ENCODE measurements at places on chromosomes 3 and 15. TPM values are rescaled to one million over a fixed set of nuclear protein-coding genes. Genes with fewer than 3 reads are reported as not detected.

Gene DNAJC17
- 26.3 TPM for total RNA-seq

Gene MASP1
- total RNA-seq = not detected

Gene PATL2
- total RNA-seq = 52.9 TPM

Gene CPN2
- total RNA-seq = not detected

Gene CA12
- 2.4 TPM for total RNA-seq

Gene ECE2
- not detected for total RNA-seq

Gene DISP2
- 0.34 TPM for total RNA-seq

Gene GOLGA8G
- total RNA-seq = not detected

DNA sequence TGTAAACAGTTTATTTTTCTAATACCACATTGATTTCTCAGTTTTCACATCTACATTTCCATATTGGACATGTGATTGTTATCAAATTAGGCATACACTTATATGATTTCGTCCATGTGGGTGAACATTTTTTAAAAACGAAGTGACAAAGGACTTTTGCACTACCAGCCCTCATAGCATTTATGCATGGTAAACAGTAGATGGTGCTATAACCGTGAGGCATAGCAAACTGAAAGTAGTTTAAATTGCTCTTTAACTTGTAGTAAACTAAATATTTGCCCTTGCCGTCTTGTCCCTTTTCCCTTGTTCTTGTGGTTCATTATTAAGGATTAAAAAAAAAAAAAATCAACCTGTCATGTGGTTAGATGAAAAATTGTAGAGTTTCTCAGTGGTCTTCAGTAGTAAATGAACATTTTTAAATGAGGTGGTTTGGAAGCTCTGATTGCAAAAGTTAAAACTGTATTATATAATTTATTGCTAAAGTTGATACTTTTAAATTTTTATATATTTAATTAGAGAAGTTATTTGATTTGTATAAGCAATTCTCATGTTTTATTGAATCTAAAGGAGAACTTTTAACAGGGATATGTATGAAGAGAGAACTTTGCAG lies 24.0 kb downstream of the STX19 start:
- DNase-seq = peak; percentile 18
- peaks cover 13% of the 10 kb centered on the region for H3K4me1 ChIP-seq
- peak overlapping the region; percentile 73 for H3K27ac ChIP-seq

- H3K27me3 ChIP-seq = no peaks in the 10 kb centered on the region
- no peak for DNase-seq
- H3K4me1 ChIP-seq = peaks cover 53% of the 10 kb centered on the region
- no peak overlapping the region for H3K27ac ChIP-seq
- no peak overlapping the region for H3K4me3 ChIP-seq
- H3K36me3 ChIP-seq = no peaks in the 10 kb centered on the region
Observed at GRCh38 chr15:28922707-28923012, 36.9 kb downstream of the APBA2 start.

- no peaks in the 10 kb centered on the region for H3K27me3 ChIP-seq
- H3K4me3 ChIP-seq = no peak overlapping the region
- no peaks in the 10 kb centered on the region for H3K4me1 ChIP-seq
- no peak for DNase-seq
Observed at GRCh38 chr15:74444106-74445062, 10.6 kb upstream of the SEMA7A start.

DNA sequence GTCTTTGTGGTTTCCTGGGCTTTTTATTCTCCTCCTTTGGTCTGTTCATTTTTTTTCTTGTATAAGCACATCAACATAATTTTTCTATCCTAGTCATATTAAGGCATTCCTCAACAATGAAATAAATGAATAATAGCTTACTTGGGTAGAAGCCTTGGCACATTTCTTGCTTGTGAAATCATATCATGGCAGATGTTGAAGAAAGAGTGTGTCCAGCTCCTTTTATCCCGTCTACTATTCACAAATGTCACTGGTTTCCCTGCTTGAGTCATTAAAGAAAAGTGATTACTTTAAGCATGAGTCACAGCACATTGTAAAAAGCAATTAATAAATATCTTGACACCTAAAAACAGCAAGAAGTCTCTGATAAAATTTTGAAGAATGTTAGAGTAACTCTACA lies 42.1 kb downstream of the MINAR1 start:
- H3K36me3 ChIP-seq = no peaks in the 10 kb centered on the region
- no peak overlapping the region for H3K27ac ChIP-seq
- DNase-seq = no peak
- no peak overlapping the region for H3K4me3 ChIP-seq

GRCh38 chr3:133296981-133297380 lies 102.9 kb upstream of the BFSP2 start:
- peaks cover 9% of the 10 kb centered on the region for H3K4me1 ChIP-seq
- no peak overlapping the region for H3K4me3 ChIP-seq
- no peaks in the 10 kb centered on the region for H3K36me3 ChIP-seq

GRCh38 chr3:119408243-119408950 lies 55.0 kb downstream of the TMEM39A start:
- no peaks in the 10 kb centered on the region for H3K4me1 ChIP-seq
- H3K36me3 ChIP-seq = peaks cover 2% of the 10 kb centered on the region
- no peaks in the 10 kb centered on the region for H3K27me3 ChIP-seq

DNA sequence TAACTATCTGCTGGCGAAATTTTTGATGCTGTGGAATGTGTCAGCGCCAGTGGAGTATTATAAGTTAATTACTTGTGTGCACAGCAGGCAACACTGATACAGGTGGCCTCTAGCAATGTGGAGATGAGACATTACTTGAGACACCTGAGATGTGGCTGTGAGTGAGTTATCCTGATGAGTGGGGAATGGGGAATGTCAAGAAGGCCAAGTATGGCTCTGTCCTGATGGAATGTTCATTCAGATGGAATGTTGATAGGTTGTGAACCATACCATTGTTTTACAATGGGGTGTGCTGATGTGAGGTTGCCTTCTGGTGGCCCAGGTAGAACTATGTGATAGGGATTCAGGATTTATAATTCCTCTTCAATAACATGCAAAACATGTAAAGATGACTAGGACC lies 404.8 kb downstream of the PTPRG start:
- H3K27me3 ChIP-seq = no peaks in the 10 kb centered on the region
- no peak overlapping the region for H3K4me3 ChIP-seq
- no peaks in the 10 kb centered on the region for H3K4me1 ChIP-seq
- DNase-seq = no peak

GRCh38 chr15:65307978-65308377 lies 3.5 kb downstream of the RNU5B-1 start:
- no peak for DNase-seq
- H3K4me1 ChIP-seq = peaks cover 25% of the 10 kb centered on the region
- no peaks in the 10 kb centered on the region for H3K36me3 ChIP-seq
- no peaks in the 10 kb centered on the region for H3K27me3 ChIP-seq
- no peak overlapping the region for H3K4me3 ChIP-seq
- H3K27ac ChIP-seq = no peak overlapping the region

DNA sequence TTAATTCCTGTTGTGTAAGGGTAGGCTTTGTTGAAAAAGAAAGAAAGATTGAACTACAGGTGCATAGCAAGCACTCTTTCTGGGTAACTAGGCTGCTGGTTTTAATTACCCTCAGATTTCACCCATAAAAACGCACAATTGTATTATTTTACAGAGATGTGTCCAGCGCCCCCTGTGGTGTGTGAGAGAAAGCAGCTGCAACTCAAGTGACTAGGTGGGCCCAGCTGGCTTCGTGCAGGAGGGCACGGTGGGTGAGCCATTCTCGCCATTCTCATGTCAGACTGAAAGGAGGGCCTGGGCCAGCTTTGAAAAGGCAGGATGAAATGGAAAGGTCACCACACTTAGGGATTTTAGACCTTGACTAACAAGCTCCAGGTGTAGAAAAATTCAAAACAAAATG lies 122.6 kb downstream of the LRIG1 start:
- no peaks in the 10 kb centered on the region for H3K27me3 ChIP-seq
- peaks cover 9% of the 10 kb centered on the region for H3K4me1 ChIP-seq

- H3K27ac ChIP-seq = no peak overlapping the region
- H3K4me3 ChIP-seq = no peak overlapping the region
- peaks cover 9% of the 10 kb centered on the region for H3K4me1 ChIP-seq
- peaks cover 39% of the 10 kb centered on the region for H3K27me3 ChIP-seq
- no peaks in the 10 kb centered on the region for H3K36me3 ChIP-seq
- DNase-seq = no peak
Observed at GRCh38 chr15:74243431-74243830, 7.3 kb downstream of the CCDC33 start.

- no peak overlapping the region for H3K4me3 ChIP-seq
- H3K36me3 ChIP-seq = peaks cover 2% of the 10 kb centered on the region
- H3K27me3 ChIP-seq = no peaks in the 10 kb centered on the region
- H3K27ac ChIP-seq = no peak overlapping the region
- no peak for DNase-seq
Observed at GRCh38 chr3:58099865-58100264, 91.6 kb downstream of the FLNB start.

DNA sequence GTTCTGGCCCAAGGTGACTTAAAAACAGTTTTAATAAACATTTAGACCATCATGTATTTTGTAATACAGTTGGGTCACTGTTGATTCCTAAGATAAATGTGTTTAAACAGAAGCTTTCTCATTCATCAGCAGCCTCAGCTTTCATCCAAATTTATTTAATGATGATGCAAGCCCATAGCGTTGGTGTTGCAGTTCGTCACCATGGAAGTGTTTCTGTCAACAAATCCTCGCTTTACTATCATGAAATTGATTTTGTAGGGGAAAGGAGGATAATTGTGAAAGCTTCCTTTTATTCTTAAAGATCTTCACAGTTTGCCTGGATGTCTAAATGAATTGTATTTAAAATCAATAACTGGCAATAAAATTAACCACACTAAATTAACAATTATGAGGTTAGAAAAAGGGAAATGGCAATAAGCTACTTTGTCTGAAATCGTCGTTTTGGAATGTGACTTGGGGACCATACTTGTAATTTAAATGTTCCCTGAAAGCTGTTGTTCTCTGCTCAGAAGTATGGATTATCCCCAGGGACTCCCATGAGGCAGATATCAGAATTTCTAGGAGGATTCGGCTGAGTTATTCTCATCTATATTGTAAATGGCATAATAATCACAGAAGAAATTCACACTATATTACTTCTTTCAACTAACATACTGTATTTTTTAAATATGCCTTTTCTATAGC lies 29.0 kb downstream of the CMSS1 start:
- DNase-seq = no peak
- H3K36me3 ChIP-seq = no peaks in the 10 kb centered on the region
- H3K27me3 ChIP-seq = no peaks in the 10 kb centered on the region
- H3K4me3 ChIP-seq = no peak overlapping the region
- peaks cover 26% of the 10 kb centered on the region for H3K4me1 ChIP-seq
- H3K27ac ChIP-seq = no peak overlapping the region

DNA sequence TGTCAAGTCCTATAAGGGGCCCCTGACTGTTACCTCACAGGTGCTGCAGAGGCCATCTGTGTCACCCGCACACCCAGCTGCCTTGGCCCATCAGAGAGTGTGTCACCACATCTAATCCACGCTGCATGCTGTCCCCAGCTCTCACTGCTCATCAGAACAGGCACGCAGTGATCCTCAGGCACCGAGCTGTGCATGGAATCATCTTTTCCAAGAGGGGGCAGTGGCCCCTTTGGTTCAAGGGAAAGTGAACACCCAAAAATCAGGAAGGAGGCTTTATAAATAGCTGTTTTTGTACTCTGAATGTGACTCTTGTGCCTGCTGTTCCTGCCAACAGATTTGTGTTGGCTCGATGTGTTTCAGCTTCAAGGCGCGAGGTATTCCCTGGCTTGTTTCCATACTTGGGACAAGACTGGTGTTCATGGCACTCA lies 110.3 kb upstream of the ETV5 start:
- no peak for DNase-seq
- H3K36me3 ChIP-seq = no peaks in the 10 kb centered on the region

- H3K27me3 ChIP-seq = no peaks in the 10 kb centered on the region
- no peak overlapping the region for H3K27ac ChIP-seq
- H3K36me3 ChIP-seq = no peaks in the 10 kb centered on the region
- peaks cover 4% of the 10 kb centered on the region for H3K4me1 ChIP-seq
Observed at GRCh38 chr3:129820587-129820986, 72.9 kb downstream of the TMCC1 start.

DNA sequence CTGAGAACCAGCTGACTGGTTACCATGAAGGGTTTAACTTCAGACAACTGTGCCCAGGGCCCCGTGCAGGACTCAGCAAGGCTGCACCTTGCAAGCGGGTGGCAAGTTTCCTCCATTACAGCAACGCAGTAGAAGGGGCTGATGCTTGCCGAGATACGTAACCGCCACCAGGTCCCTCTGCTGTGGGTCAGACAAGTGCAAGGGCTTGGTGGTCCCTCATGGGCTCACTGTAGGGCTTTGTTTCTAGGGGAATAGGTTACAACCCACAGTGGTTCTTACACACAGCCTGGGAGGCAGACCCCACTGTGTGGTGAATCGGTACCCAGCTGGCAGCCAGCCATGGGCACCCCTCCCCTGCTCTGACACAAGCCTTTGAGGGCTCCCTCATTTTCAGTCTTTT lies 15.5 kb upstream of the SNRPA1 start:
- no peaks in the 10 kb centered on the region for H3K4me1 ChIP-seq
- no peak overlapping the region for H3K4me3 ChIP-seq
- H3K27ac ChIP-seq = no peak overlapping the region
- DNase-seq = no peak
- no peaks in the 10 kb centered on the region for H3K36me3 ChIP-seq

DNA sequence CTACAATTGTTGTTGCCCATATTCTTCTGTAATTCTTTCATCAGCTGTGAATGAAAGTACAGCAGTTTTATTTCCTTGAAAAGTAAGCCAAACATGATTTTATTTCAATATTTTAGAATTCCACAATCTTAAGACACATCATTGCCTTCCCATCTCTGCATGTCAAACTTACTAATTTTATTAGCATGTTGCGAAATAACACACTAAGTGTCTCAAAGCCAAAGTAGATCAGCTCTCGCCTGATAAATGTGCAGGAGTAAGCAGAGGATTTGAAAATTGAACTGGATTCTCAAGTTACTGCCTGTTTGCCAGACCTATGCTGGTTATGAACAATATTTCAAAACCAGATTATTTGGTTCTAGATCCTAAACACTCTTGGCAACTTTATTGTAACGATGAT lies 25.7 kb downstream of the TGFBR2 start:
- peaks cover 96% of the 10 kb centered on the region for H3K4me1 ChIP-seq
- no peak for DNase-seq
- H3K27me3 ChIP-seq = no peaks in the 10 kb centered on the region
- peak overlapping the region; percentile 96 for H3K27ac ChIP-seq

DNA sequence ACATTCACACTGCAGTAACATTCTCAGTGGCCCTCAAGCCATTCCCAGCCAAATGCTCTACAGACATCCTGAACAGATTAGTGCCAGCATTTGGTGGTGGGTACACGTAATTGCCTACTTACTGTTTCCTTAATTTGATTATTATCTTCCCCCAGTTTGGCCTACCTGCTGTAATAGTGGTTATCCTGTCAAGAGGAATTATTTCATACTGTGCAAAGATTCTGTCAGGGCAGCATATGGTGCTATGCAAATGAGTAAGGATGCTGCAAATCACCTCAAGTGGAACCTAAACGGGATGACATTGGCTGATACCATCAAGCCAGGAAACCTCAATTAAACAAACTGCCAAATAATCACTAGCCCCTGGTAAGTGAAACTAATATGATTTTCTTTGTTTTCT lies 88.7 kb downstream of the SEMA6D start:
- no peaks in the 10 kb centered on the region for H3K36me3 ChIP-seq
- DNase-seq = no peak
- no peaks in the 10 kb centered on the region for H3K4me1 ChIP-seq
- no peak overlapping the region for H3K27ac ChIP-seq
- H3K4me3 ChIP-seq = no peak overlapping the region

Measured in activated T-cell treated with anti-CD3 and anti-CD28 coated beads, Interleukin-2, amount 50 U/mL, for 72 hours (primary cell).